ENCODE measurements at places on chromosomes 1 and 21.

DNA sequence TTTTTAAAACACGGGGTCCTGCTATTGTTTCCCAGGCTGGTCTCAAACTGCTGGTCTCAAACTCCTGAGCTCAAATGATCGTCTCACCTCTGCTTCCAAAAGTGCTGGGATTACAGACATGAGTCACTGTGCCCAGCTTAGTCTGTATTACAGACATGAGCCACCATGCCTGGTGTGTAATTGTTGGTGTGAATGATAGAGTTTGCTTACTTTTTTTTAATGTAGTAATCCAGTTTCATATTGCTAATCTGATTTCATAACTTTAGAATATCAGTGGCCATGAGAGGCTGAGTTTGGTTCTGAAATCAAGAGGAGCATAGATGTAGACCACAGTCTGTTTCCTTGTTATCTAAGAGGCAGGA, 3.4 kb downstream of the EPB41 start:
- DNase-seq = no peak

DNA sequence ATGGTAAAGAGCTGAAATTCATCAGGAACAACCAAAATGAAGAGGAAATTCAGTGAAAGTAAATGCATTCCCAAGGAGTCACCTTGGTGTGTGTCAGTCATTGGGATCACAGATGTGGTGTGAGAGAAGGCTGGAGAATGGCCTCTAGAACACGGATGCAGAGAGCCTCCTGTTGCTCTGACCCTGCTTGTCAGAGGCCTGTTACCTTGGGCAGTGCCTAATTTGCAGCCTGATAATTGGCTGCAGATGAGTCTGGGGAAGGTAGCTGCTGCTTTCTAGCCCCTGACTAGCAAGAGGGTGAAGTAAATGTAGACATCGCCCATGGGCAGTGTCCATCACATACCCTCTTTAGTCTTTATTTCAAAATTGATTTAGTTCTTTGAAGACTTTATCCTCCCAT, 3.3 kb downstream of the GCSAML start:
- no peak for DNase-seq

DNA sequence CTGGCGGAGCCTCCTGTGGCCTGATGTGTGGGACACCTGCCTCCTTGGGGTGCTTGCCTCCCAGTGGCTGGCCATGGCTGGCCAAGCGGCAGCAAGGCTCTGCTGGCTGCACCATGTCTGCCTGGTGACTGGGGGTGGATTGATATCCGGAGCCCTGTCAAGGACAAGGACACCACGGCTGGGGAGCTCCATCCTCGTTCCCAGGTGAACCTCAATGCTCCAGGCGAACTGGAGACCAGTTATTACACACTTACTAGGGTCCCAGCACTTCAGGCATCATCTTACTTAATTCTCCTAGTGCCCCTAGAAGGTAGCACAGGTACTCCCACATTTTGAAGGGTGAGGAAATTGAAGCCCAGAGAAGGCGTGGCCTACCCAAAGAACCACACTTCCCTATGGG, 15.2 kb downstream of the SPATA21 start:
- DNase-seq = no peak

- no peak for DNase-seq
Observed at GRCh38 chr21:42861311-42861847, 18.0 kb downstream of the WDR4 start.

- DNase-seq = no peak
Observed at GRCh38 chr1:38191461-38191860, 144.9 kb upstream of the POU3F1 start.

DNA sequence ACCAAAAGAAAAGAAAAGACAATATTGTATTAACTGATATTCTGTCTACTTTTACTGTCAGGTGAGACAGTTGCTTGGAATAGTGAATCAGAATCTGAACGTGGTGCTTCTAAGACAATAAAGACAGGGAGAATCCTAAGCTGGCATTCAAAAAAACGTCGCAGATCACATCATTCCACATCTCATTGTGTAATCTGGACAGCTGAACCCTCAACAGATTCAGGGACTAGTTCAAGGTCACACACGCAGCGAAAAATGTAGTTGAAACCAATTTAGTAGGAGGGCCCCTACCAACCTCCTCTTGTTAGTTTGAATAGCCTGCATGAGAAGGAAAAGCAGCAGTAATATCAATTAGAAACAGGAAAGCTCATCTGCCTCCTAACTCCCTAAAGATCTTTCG, 46.4 kb upstream of the KRTAP19-8 start:
- DNase-seq = no peak

- DNase-seq = no peak
Observed at GRCh38 chr1:116001739-116002487, 25.6 kb downstream of the SLC22A15 start.

GRCh38 chr1:9145021-9145668, 16.2 kb upstream of the GPR157 start:
- no peak for DNase-seq

DNA sequence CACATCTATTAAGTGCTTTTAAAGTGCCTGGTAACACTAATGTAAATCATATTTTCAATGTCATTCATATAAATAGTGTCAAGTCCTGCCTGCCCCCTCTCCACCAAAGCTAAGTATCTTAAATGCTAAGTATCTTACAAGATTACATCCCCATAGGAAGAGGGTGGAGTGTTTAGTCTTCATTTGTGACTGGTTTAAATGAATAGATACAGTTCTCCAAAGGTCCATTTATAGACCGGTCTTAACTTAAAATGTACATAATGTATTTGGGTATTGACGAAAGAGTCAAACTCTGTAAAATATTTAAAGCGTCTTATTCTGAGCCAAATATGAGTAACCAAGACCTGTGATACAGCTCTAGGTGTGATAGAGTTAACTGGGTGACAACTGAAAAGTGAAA, 60.2 kb downstream of the POU2F1 start:
- DNase-seq = no peak

Measured in fibroblast of gingiva (primary cell).